Hindlimb muscle (tissue), 1 donor: ENCODE measurements at places on chromosomes 7 and 10.

DNA sequence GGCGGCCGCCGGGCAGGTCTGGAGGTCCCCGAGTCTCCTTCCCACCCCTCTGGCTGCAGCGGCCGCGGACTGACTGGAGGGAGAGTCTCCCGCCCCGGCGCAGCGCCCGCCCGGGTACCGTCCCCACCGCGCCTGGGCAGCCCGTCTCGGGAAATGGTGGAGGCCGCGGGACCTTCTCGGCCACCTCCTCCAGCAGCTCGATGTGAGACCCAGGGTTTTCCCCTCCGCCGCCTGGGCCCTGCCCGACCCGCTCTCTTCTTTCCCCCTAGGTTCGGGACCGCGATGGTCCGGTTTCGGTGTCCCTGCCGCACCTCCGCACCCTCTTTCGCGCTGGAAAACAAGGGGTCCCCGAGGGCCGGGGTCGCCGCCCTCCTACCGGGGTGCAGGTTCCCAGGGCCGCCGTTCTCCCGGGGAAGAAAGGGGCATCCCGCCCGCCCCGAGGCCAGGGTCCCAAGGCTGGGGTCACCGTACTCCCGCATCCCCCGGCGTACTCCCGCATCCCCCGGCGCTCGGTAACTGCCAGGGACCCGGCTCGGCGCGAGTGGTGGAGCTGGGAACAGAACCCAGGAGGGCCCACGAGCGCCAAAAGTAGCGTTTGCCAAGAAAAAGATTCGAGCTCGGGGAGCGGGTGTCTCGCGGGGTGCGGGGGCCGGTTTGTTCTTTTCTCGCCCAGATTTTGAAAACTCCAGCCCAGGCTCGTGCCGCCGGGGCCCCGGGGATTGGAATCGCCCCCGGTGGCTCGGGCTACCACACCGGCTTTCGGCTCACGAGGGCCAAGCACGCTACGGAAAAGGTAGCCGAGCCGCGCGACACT, 3.4 kb downstream of the TNRC18 start:
- no peak for DNase-seq

DNA sequence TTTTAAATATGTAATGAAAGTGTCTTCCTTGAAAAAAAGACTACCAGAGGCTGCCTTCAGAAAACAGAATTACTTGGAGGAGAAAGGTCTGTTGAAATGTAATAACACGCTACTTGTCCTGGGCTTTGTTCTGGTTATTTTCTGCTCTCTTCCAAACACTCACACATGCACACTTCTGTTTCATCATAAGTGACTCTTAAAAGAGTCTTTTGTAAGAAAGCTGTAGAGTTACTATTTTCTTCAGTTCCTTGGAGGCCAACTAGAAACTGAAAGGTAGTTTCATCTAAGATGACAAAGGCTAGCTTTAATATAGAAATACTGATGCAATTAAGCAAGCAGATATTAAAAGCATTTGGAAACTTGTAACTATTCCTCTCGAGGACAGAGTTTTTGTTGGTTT, 39.1 kb downstream of the TASOR2 start:
- no peak for DNase-seq

- DNase-seq: no peak
These were observed 249.8 kb downstream of the PTEN start for GRCh38 chr10:88113232-88113631.

DNA sequence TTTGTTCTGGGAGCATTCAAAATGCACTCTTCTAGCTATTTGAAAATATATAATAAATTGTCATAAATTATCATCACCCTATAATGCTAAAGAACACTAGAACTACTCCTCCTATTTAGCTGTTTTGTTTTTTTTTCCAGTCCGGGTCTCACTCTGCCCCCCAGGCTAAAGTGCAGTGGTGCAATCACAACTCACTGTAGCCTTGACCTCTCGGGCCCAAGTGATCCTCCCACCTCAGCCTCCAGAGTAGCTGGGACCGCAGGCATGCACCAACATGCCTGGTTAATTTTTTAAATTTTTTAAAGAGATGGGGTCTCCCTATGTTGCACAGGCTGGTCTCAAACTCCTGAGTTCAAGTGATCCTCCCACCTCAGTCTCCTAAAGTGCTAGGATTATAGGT, 41.1 kb upstream of the MTPAP start:
- DNase-seq: no peak

GRCh38 chr7:71995111-71995510, 417.0 kb downstream of the CALN1 start:
- no peak for DNase-seq

GRCh38 chr7:35817930-35818329, 17.1 kb downstream of the SEPTIN7 start:
- DNase-seq: no peak

- no peak for DNase-seq
These were observed 184.7 kb downstream of the FRMD4A start for GRCh38 chr10:14146025-14146424.

GRCh38 chr7:81234896-81235295, 316.0 kb upstream of the SEMA3C start:
- DNase-seq: no peak

- DNase-seq: no peak
These were observed 164.3 kb upstream of the AGK start for GRCh38 chr7:141386881-141387280.

DNA sequence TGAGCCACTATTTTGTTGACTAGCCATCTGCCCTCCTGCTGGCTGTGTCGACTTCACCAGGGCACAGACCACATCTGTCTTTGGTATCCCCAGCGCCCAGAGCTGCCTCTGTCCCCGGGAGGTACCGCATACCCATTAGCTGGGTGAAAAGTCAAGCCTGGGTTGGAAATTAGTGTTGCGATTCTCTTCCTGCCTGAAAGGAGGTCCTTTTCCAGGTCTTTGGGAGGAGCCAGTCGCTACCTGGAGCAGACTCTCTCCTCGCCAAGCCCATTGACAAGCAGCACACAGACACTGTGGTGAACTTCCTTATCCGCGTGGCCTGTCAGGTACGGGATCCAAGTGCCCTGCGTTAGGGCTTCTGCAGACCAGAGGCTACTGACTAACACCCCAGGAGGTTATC, 79.4 kb downstream of the TRRAP start:
- DNase-seq: no peak

DNA sequence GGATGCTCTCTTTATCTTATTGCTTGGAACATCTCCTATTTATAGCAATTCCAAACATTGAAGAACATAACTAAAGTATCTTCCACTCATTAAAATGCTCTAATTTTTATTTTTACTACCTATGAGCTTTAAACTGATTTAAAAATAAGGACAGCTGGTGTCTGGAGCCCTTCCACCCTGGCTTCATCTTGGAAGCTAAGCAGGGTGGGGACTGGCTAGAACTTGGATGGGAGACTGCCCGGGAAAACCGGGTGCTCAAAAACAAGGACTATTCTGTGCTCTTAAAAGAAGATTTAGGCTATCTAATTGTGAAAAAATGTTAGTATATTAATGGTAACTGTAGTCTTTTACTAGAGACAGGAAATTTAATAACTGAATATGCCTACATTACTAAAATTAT, 69.2 kb downstream of the ARMC3 start:
- DNase-seq: no peak

DNA sequence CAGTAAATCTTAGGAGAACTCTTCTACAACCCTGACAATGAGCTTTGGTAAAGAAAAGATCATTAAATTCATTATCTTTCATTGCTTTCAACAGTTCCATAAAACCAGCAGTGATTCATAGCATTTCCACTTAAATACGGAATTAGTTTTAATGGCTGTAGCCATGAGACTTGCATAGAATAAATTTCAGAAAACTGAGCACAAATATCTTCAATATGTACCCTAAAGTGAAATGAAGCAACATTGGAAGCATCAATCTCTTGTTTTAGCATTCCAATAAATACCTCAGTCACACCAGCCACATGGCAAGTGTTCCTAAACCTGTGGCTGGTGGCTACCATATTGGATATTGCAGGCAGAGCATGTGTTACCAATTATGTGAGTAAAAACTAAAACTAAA, 3.6 kb upstream of the RARRES2 start:
- no peak for DNase-seq

DNA sequence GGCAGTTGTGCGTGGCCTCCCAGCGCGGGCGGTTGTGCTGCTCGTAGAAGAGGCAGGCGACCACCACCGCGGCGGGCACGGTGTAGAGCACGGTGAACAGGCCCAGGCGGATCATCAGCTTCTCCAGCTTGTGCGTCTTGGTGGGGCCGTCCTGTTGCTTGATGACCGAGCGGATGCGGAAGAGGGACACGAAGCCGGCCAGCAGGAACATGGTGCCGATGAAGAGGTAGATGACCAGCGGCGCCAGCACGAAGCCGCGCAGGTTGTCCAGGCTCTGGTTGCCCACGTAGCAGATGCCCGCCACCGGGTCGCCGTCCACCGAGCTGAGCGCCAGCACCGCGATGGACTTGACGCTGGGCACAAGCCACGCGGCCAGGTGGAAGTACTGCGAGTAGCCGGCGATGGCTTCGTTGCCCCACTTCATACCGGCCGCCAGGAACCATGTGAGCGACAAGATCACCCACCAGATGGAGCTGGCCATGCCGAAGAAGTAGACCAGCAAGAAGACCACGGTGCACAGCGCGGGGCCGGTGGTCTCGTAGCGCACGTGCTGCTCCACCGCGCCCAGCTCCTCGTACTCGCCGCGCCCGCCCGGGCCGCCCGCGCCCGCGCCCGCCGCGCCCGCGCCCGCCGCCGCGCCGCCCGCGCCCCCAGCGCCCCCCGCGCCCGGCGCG, 2.2 kb downstream of the FZD8 start:
- DNase-seq: no peak

- DNase-seq: no peak
These were observed 41.6 kb upstream of the PTPRZ1 start for GRCh38 chr7:121831351-121831750.

GRCh38 chr10:126504761-126505112, 116.5 kb upstream of the ADAM12 start:
- DNase-seq: no peak

GRCh38 chr10:96585736-96586418, 935 bp downstream of the TM9SF3 start:
- DNase-seq: peak; percentile 10

GRCh38 chr7:159142199-159142598, 2.5 kb downstream of the VIPR2 start:
- no peak for DNase-seq
